NCI-H2171 treated with DMSO at 0.1 percent for 48 hours (cell line): ENCODE measurements at places on chromosomes 12 and 14.

DNA sequence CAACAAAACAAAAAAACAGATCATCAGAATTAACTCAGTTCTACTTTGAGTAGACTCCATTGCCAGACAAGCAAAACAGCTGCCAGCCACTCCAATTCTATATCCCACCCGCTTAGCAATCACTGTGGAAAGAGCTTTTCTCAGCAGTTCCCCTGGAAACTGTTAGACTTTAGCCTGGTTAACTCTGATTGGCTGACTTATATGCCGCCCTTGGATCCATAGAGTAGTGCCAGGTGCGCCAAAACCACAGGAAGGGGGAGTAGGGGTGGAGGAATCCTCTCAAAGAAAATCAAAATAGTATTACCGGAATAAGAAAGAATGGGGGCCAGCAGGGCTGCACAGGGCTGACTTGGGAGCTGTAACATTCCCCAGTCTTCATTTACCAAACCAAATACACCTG, 5.4 kb upstream of the EML5 start:
- DNase-seq = peak; percentile 98

GRCh38 chr12:111430433-111431353, 25.0 kb downstream of the SH2B3 start:
- DNase-seq = no peak

DNA sequence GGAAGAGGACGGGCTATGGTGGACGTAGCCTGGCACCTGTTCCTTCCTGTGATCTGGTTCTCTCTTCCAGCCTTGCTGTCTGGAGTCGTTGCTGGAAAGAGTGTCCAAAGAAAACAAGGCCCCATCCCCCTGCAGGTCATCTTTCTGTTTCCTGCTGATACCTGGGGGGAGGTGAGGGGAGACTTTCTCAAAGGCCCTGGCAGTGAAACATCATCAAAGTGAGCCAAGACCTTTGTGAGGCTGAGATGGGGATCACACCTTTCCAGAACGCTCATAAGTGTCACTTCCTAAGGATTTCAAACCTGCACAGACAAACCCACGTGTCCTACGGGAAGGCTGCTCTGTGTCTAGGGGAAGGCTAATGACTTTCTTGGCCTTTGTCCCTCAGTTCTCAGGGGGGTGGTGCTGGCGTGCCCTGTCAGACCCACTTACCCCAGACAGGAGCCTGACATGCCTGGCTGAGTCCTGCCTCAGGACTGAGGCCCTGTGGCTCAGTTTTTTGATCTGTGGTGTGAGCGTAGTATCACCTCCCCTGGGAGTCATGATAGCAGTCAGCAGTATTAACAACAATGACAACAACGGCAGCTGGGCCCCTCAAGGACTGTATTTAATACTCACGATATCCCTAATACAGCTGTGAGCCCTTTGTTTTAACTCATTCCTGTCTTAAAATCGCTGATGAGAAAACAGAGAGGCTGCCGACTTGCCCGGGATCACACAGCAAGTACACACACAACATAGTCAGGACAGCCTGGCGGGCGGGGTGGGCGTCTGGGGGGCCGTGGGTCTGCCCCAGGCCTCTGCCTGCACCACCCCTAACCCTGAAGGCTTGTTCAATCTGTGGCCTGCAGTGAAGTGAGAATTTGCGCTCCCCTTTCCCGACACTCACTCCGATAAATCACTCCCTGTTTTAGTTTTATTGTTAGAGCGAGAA, 235.2 kb downstream of the SLC41A2 start:
- DNase-seq = peak; percentile 86

- DNase-seq = no peak
Observed at GRCh38 chr12:11837216-11837934, 187.9 kb downstream of the ETV6 start.

- DNase-seq = peak; percentile 99
Observed at GRCh38 chr12:32586390-32586789, 92.7 kb upstream of the DNM1L start.
